ENCODE measurements at places on chromosomes 2 and 18.

DNA sequence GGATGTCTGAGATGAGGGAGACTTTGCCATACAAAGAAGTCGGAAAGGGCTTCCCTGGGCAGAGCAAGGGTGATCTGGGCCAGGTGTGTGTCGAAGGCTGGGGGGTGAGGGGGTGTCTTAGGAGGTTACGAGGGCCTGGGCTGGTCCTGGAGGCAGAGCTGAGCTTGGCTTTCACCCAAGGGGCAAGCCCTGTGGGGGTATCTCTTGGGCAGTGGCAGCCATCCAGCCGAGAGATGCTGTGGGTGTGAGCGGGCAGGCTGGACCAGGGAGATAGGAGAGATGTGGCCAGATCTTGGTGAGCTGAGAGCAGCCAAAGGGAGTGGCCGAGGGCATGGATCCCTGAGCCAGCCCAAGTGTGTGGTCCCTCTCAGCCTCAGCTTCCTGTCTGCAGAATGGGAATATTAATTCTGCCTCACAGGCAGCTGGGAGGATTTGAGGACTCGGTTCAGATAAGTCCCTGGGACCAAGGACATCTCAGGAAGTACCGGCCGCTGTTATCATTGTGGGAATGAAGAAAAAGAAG is 33.0 kb downstream of the MAL start:
- DNase-seq: no peak

DNA sequence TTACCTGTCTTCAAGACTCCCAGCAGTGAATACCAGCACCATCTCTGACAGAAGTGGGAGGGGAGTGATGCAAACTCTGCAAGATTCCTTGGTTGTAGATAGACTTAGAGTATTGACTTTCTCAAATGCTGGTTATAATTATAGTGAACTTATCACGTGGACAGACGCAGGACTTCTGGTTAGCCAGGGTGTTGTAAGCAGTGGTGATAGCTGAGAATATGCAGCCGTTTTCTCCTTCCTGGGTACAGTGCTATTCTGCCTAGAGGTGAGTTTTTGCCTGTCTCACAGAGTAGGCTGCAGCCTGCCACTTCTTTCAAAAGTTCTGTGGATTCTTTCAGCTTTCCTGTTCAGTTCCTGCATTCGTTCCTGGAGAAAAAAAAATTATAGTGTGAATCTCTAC is 733 bp upstream of the CXCR2 start:
- no peak for DNase-seq

DNA sequence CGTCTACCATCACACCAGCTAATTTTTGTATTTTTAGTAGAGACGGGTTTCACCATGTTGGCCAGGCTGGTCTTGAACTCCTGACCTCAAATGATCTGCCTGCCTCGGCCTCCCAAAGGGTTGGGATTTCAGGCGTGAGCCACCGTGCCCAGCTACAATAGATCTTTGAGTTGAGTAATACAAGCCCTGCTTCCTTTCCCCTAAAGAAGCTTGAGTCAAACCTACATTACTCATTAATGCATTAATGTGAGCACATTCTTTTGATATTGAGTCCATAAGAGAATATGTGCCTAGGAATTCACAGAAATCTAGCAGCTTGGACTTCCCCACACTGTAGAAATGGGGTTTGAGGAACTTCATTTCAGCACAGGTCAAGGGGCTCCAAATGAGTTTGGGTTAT is 39.6 kb downstream of the PSMG2 start:
- DNase-seq: no peak

DNA sequence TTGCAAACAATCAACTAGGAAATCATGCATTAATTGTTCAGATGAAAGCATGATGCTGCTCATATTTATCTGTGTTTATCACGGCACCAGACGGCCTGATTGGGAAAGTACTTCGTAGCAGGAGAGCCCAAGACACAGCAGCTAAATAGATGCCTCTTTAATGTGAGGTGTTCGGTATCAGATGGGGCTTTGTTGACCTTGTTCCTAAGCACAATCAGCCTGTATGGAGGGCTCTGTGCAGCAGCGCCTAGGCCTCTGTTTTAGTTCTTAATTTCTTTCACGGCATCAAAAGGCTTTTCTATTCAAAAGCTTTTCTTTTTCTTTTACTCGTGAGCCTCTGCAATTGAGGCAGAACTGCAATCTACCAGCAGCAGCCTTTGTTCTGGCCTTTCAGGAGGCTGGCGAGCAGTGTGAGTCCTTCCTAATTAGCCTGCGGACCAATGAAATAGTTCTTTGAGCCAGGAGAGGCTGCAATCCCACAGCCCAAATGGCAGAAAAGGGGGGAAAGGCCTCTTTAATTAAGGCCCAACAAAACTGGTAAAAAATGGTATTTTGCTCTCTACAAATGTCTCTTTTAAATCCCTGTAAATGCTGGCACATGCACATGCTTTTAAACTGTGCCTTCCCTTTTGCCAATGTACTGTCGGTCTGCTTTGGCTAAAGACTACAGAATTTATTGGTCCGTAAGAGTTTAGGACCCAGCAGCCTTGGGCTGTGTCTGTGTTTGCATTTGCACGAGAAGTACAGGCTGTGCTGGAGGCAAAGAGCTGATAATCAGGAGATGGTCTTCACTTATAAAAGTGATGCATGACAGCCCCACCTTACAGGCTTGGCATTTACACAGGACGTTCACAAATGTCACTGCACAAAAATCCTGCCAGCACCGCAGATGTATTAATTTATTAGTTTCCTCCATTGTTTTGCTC is 159.6 kb downstream of the RND3 start:
- DNase-seq: no peak
